ENCODE measurements at places on chromosomes 2 and 18. TPM values are rescaled to one million over a fixed set of nuclear protein-coding genes. Genes with fewer than 3 reads are reported as not detected.
A peak's percentile ranks its signal among the peaks of the same experiment; 100 is the strongest.

Gene FKBP7
- 34.1 TPM for total RNA-seq

Gene CTNNA2
- 15.0 TPM for total RNA-seq

Gene HRH4
- total RNA-seq: 0.24 TPM

DNA sequence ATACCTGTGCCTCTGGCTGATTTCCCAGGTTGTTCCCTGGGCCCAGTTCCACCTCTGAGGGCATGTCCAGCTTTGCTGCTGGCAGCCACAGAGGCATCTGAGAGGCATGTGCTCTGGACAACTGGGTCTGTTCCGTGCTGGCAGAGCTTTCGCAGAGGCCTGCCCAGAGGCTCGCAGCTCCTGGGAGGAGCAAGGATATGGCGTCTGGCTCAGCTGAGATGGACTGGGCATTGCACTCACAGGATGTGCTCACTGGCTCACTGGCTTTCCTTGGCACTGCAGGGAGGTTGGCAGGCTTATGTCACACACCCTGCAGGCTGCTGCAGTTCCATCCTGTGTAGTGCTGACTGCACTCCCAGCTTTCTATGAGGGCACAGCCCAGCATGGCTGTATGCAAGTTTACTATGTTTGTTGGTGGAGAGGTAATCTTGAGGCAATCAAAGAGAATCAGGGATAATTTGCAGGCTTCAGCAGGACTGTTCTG is 172.3 kb downstream of the PRKCE start:
- no peak for DNase-seq

GRCh38 chr2:74297391-74297790 is 45.8 kb downstream of the SLC4A5 start:
- DNase-seq: no peak

DNA sequence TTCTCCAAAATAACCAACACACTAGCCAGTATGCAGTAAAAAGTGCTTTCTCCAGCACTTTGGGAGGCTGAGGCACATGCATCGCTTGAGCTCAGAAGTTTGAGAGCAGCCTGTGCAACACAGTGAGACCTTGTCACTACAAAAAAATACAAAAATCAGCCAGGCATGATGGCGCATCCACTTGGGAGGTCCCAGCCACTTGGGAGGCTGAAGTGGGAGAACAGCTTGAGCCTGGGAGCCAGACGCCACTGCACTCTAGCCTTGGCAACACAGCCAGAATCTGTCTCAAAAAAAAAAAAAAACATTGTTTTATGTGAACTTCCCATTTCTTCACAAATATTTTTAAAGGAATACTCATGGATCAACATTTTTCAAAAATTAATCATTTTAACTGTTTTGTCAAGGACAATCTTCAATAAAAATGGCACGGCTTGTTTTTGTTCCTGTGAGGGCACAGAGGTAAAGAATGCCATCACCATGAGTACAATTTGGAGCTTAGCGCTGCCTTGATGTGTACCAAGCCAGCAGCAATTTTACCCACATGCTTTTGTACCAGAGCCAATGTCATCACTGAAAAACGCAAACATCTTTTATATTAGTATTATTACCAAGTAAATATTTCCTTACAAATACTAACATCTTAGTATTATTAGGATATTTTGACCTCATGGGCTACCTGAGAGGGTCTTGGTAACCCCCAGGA is 26.7 kb downstream of the RAB1A start:
- DNase-seq: no peak

GRCh38 chr18:48802543-48803290 is 148.0 kb downstream of the SMAD7 start:
- peak; percentile 58 for DNase-seq

- DNase-seq: no peak
Measured at GRCh38 chr2:104708967-104709366, 144.9 kb upstream of the POU3F3 start.
